Left colon (tissue), 2 donors: ENCODE measurements at places on chromosomes 4 and X. TPM values are rescaled to one million over a fixed set of nuclear protein-coding genes. Genes with fewer than 3 reads are reported as not detected.

The TNIP2 gene
- total RNA-seq: 63.6 TPM

The KCTD8 gene
- not detected for total RNA-seq

The XKRX gene
- total RNA-seq: 2.1 TPM

The CXCR3 gene
- 2.7 TPM for total RNA-seq

The MED14 gene
- 60.6 TPM for total RNA-seq

The SPANXB1 gene
- total RNA-seq: not detected

The FGG gene
- total RNA-seq: not detected

The POLR2B gene
- total RNA-seq: 63.3 TPM

DNA sequence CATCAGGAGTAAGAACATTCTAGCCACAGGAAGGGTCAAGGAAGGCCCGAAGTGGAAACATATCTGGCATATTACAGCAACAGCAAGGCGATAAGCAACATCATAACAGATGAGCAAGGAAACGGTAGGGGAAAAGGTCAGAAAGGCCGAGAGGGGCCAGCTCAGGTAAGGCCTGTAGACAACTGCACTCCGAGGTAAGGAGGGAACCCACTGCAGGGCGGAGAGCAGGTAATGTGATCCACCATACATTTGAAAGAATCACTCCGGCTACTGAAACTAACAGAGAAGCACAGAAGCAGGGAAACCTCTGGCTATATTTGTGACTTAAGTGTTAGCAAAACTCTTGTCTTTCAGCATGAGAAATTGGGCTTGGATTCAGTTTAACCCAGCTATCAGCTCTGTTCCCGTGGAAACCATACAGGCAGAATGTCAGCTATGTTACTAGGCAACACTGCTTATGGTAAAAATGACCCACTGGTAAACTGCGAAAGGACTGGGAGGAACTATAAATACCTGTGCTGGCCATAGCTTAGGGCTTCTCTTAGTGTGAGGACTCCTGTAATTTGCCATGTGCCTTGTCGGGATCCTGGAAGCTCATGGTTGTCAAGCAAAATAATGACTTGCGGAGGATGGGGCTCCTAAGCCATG lies 31.0 kb downstream of the FRYL start:
- no peak for DNase-seq

GRCh38 chrX:39816871-39817731 lies 280.7 kb downstream of the BCOR start:
- no peak for DNase-seq

DNA sequence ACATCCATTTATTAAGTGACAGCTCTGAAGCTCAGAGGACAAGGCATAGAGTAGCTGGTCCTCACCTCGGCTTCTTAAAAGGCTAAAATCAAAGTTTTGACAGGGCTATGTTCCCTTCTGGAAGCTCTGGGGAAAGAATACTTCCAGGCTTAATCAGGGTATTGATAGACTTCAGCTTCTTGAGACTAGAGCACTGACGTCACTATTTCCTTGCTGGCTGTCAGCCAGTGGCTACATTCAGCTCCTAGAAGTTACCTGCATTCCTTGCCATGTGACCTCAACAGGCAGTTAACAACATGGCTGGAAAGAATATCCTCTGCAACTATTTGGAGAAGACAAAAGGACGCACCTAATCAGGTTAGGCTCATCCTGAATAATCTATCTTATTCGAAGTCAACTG lies 1144.8 kb downstream of the ADGRL3 start:
- DNase-seq: no peak

- no peak for DNase-seq
Observed at GRCh38 chrX:9315086-9315485, 149.8 kb upstream of the TBL1X start.

GRCh38 chr4:108607079-108607815 lies 13.1 kb upstream of the RPL34 start:
- DNase-seq: no peak

GRCh38 chrX:47748576-47748975 lies 88.1 kb upstream of the ZNF81 start:
- no peak for DNase-seq

- DNase-seq: no peak
Observed at GRCh38 chrX:123330229-123330942, 146.3 kb downstream of the GRIA3 start.

- no peak for DNase-seq
Observed at GRCh38 chrX:120244395-120244734, 6.2 kb upstream of the ZBTB33 start.

GRCh38 chrX:120419463-120419862 lies 49.6 kb downstream of the LAMP2 start:
- DNase-seq: no peak

- no peak for DNase-seq
Observed at GRCh38 chr4:52864793-52865192, 2.7 kb downstream of the RASL11B start.

DNA sequence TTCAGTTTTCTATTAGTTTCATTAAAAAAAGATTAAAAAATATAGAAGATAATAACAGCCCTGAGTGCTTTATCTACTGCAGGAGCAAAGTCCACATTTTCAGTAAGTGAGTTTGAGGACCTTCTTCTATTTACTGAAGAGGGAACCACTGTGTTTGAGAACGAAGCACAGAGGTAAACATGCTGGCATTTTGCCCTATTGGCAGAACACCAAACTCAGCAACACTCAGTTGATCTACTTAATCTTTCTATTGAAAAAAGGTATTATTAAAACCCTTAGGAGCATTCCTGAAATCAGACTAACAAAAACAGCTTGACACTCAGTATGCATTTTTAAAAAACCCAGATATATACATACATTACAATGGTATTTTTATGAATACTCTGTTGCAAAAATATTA lies 1496.7 kb downstream of the TECRL start:
- DNase-seq: no peak

GRCh38 chr4:126172126-126172525 lies 857.4 kb downstream of the FAT4 start:
- DNase-seq: no peak

DNA sequence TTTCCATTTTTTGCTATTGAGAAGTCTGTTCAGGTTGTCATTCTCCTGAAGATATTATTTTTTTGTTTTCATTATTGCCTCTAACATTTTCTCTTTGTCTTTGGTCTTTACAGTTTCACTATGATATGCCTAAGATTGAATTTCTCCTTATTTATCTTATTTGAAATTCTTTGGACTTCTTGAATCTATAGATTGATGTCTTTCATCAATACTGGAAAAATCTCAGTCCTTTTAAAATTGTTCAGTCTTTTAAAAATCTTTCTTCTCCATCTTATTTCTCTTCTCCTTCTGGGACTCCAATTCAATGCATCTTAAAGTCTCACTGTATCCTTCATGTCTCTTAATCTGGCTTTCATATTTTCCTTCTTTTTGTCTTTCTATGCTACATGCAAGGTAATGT lies 86.7 kb downstream of the KIT start:
- DNase-seq: no peak

- no peak for DNase-seq
Observed at GRCh38 chr4:47510506-47511143, 25.6 kb downstream of the ATP10D start.

GRCh38 chrX:94645726-94646125 lies 971.7 kb downstream of the FAM133A start:
- no peak for DNase-seq

DNA sequence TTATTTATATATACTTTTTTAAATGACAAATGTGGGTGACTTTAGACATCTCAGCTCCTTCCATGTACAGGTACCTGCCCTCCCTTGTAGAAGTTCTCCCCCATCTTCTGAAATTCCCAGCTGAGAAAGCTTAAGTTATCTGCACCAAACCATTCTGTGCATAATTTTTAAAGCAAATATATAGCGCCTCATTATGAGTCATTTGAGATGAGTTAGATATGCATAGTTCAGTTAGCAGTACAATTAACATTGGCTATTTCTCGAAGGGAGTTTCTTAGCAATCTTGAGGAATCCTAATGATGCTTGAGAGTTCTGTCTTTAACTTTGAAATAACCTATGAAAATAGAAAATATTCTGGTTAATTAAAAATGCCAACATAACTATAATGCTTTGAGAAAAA lies 19.4 kb upstream of the UFSP2 start:
- DNase-seq: no peak

DNA sequence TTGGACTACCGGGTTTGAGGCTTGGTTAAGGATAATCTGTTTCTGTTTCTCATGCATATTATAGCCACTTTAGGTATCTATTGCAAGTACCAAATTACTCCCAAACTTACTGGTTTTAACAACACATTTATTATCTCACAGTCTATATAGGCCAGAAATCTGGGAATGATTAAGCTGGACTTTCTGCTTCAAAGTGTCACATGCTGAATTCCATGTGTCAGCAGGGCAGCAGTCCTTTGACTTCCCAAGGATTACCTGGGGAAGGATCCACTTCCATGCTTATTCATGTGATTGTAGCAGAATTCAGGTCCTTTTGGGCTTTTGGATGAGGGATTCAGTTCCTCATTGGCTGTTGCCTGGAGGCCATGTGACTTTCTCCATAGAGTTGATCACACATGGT lies 349.0 kb upstream of the TRAM1L1 start:
- DNase-seq: no peak

DNA sequence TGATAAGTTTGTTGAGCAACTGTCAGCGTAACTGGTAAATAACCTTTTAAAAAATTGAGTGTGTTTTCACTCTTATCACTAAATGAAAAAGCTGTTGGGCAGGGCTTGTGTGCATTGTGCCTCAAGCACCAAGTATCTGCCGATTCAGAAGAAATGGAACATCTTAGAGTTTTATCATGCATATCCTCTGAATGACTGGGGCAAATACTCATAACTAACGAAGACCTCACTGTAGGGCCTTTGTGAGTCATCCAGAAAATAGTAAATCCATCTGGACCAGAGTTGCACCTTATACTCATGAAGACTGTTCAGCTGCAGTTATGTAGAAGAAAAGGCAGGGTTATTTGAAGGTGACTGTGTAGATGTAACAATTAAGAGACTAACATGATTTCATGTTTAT lies 222.1 kb downstream of the CAMK2D start:
- no peak for DNase-seq

DNA sequence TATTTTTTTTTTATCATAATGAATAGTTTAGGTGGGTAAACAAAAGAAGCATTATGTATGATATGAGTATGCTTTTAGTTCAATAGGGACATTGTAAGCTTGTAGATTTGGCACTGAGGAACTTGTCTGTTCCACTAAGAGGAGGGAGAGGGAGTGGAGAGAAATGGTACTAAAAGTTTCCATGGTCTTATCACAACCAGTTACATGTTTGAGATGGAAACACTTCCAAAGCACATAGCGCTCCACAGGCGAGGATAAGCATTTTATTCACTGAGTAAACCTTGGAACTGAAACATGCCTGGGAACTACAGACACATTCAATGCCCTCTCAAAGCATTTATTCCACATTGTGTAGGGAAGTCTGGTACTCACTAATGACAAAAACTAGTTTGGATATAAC lies 15.5 kb downstream of the MYOZ2 start:
- DNase-seq: no peak

DNA sequence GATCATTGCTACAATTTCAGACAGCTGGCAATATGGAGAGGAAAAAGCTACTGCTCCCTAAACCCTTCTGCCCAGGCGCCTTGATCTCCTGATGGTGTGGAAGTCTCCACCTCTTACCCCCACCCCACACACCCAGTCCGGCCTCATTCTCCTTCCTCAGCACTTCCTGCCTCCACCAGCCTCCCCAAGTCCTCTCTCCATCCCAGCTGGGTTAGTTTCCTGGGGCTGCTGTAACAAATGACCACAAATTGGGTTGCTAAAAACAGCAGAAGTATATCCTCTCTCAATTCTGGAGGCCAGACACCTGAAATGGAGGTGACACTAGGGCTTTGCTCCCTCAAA lies 1.1 kb upstream of the CCNQ start:
- DNase-seq: no peak

DNA sequence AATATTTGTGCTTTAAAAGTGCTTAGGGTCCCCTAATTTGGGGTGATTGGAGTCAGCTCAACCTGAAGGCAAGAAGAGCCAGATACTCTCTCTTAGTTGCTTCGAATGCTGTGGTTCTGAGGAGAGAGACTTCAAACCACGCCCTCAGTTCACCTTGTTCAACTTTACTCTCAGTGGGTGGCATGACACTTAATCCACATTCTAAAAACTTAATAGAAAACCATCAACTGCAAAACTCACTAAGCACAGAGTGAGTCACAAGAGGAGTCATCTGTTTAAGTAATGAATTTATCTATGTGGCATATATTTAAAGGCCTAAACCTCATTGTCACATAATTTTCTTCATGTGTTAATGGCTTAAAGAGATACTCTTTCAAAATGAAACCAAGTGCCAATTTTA lies 99.5 kb upstream of the SLC4A4 start:
- no peak for DNase-seq

DNA sequence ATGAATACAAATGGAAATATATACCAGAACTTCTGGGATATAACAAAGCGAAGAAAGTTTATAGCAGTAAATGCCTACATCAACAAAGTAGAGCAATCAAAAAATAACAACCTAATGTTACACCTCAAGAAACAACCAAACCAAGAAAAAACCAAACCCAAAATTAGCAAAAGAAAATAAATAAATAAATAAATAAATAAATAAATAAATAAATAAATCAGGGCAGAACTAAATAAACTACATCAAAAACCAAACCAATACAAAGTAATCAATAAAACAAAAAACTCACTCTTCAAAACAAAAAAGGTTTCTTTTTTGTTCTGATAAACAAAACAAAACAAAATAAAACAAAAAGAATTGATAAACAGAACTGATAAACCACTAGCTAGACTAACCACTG lies 88.4 kb upstream of the SPIN4 start:
- no peak for DNase-seq

DNA sequence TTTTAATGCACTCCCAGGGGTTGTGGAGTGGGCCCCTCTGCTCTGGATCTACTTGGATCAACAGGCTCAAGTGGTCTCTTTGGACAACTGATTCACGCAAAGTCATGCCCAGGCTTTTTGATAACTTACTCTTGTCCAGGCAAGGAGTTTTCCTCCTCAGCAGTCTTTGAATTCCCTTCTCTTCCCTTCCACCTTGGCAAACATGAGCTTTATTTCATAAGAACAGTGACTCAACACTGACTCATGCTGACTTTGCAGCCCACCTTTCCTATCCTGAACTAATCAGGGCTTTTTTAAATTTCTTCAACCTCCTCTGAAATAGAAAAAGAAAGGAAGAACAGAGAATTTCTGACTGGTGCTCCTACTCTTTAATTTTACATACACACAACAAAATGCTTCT lies 132.1 kb upstream of the LDB2 start:
- no peak for DNase-seq

DNA sequence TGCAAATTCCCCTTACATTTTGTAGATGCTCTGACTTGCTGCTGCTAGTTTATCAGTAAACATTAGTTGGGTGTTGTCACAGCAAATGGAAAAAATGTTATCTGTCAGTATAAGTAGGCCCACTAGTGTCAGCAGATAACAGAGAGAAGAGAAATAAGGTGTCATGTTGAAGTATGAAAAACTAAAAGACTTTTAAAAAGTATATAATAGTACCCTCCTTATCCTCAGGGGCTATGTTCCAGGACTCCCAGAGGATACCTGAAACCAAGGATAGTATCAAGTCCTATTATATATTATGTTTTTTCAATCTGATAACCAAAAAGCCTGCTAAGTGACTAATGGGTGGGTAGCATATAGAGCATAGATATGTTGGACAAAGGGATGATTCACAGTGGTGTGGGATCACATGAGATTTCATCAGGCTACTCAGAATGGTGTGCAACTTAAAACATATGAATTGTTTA lies 11.6 kb upstream of the BMP2K start:
- DNase-seq: no peak
